ENCODE measurements at places on chromosomes 6 and 20. TPM values are rescaled to one million over a fixed set of nuclear protein-coding genes. Genes with fewer than 3 reads are reported as not detected.

CLIC5 gene
- not detected for total RNA-seq

BMP5 gene
- 0.05 TPM for total RNA-seq

SDCBP2 gene
- total RNA-seq = 0.92 TPM

CAGE1 gene
- not detected for total RNA-seq

MATN4 gene
- not detected for total RNA-seq

WFDC10B gene
- total RNA-seq = not detected

TOX2 gene
- total RNA-seq = 9.3 TPM
